ENCODE measurements at places on chromosomes 6 and 20.

- no peak for DNase-seq
Observed at GRCh38 chr6:113818578-113818977, 38.6 kb upstream of the MARCKS start.

- no peak for DNase-seq
Observed at GRCh38 chr20:7790189-7790588, 150.1 kb downstream of the HAO1 start.

DNA sequence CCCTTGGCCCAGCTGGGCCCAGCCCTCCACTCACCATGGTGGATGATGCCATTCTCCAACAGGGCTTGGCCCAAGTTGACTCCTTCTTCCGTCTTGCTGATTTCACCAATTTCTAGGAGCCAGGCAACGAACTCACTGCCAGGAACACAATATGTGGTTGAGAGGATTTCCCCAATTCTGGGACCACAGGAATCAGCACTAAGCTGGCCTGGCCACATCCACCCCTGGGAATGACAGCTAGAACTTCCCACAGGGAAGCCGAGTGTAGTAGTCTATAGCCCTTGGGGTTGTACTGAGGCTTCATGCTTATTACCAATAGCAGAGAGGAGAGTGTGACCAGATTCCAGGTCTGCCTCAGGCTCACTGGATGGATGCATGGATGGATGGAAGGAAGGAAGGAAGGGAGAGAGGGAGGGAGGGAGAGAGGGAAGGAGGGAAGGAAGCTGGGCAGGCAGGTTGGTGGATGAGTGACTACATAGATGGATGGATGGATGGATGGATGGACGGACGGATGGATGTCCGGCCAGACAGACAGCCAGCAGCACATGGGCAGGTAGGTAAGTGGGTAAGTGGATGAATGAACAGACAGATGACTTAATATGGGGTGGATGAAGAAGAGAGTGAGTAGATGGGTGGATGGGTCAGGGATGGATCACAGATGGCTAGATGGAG, 146.5 kb downstream of the PREX1 start:
- no peak for DNase-seq

DNA sequence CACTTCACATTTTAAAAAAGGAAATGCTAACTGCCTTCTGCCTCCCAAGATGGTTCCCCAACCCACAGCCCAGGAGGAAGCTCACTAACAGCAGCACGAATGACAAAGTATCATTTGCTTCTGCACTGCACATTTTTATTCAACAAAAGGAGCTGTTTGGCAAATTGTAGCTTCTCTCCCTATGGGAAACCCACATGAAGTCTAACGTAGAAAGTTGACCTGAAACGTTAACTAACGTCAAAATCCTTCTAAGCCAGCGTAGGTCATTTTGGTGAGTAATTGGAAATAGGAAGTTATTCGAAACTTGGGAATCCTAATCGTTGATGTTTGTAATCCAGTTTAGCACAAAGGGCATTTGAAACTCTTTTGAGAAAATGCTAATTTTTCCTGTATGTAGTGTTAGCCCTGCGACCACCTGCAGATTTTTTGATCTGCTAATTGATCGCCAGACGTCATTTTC, 2.9 kb downstream of the SALL4 start:
- no peak for DNase-seq

GRCh38 chr6:138086573-138087196, 20.5 kb downstream of the PERP start:
- no peak for DNase-seq

- no peak for DNase-seq
Observed at GRCh38 chr20:47809161-47809960, 24.1 kb upstream of the SULF2 start.

- peak; percentile 1 for DNase-seq
Observed at GRCh38 chr6:20366082-20366830, 35.4 kb upstream of the E2F3 start.

DNA sequence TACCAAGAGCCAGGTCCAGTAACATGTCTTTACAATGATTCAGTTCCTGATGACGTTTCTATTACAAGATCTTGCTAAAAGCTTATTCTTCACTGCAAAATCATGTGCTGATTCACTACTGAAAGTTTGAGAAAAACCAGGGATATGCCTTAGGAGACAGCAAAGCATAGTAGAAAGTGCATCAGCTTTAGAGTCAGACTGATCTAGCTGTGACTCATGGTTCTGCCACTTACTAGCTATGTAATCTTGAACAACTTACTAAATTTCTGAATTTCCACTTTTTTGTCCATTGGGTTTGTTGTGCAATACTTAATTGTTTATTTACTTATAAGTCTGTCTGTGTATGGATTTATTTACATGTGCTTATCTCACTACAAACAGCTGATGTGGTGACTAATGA, 198.5 kb upstream of the RSPO3 start:
- DNase-seq: no peak

- no peak for DNase-seq
Observed at GRCh38 chr6:16157909-16158308, 29.0 kb downstream of the MYLIP start.

- no peak for DNase-seq
Observed at GRCh38 chr6:131136021-131136786, 937 bp downstream of the AKAP7 start.

GRCh38 chr20:51385646-51386530, 156.6 kb downstream of the NFATC2 start:
- no peak for DNase-seq

DNA sequence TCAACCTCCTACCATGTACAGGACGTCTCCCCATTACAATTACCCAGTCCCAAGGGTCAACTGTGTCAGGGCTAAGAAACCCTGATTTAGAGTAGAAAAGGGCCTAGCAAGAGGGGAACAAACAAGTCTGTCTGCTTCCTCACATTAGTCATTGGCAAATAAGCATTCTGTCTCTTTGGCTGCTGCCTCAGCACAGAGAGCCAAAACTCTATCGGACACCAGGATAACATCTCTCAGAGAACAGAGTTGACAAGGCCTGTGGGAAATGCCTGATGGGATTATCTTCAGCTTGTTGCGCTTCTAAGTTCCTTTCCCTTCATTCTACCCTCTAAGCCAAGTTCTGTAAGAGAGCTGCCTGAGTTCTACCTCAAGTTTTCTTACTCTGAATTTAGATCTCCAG, 19.0 kb upstream of the VSX1 start:
- no peak for DNase-seq

DNA sequence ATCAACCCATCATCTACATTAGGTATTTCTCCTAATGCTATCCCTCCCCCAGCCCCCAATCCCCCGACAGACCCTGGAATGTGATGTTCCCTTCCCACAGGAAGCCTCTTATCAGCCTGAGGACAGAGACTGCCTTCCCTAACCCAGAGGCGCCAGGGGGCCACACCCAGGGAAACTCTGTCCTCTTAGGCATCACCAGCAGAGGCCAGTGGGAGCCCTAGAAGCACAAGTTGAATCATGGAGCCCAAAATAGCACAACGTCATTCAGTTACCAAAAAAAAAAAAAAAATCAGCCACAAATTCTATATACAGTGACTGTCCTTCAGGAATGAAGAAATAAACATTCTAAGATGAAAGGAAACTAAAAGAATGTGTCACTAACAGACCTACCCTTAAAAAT, 625.7 kb downstream of the TFAP2A start:
- no peak for DNase-seq

- no peak for DNase-seq
Observed at GRCh38 chr20:42531508-42531961, 658.2 kb downstream of the PTPRT start.

- no peak for DNase-seq
Observed at GRCh38 chr6:125294925-125295324, 6.8 kb downstream of the HDDC2 start.

- no peak for DNase-seq
Observed at GRCh38 chr6:168201383-168201782, 118.2 kb downstream of the DACT2 start.

GRCh38 chr6:131084982-131085381, 21.9 kb upstream of the EPB41L2 start:
- DNase-seq: no peak

- DNase-seq: no peak
Observed at GRCh38 chr6:111805511-111806164, 67.6 kb downstream of the FYN start.

DNA sequence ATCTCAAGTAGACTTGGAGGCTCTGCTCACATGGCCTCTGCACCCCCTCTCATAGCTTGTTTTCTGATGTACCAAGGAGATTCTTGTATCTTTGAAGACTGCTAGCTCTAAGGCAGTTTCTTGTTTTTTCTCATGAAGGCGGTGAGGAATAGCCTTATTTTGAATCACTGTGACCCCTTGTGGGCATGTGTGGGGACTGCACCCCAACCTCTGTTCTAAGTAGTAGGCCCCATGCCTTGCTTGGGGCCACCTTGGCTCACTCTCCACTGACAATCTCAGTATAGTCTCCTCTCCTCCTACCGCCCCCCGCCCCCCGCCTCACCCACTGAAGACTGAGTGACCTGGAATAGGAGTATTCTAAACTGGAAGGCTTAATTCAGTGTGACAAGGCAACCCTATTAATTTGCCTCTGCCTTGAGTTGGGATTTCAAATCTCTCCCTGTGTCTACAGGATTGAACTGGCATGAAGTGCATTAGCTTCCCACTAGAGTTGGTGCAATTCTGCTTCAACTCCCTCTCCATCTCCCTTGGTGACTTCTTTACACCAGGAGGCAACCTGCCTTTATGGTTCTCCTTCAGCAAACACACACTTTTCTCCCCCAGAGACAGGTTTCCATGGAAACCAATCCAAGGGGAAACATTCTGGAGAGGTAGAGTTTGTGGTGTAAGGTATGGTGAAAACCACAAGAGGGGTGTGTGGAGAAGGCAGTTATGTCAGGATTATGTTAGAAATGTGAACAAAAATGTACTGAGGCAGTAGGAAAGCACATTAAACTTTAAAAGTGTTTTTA, 75.4 kb upstream of the ECI2 start:
- DNase-seq: peak; percentile 7

Measured in stimulated activated CD8-positive, alpha-beta memory T cell treated with anti-CD3 and anti-CD28 coated beads, Interleukin-7, amount 100 ng/mL, for 1 hour (primary cell).